Inflammatory macrophage treated with lipopolysaccharide for 4 hours (primary cell): ENCODE measurements at places on chromosomes 16 and 17.
A peak's percentile ranks its signal among the peaks of the same experiment; 100 is the strongest.

DNA sequence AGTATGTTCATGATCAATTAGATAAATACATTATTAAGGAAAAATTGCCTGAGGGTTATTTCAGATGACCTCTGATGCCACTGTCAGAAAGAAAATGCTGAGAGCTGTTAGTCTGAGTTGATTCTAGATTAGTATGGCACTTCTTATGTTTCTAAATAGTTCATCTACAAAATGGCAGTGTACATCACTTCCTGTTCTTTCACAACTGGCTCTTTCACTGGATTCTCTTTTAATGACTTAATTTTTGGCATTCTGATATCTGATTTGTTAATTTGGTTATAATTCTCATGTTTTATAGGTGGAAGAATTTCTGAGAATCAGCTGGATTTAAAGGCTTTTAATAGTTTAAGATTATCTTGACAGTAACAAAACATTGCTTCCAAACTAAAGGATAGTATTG is 3.3 kb downstream of the TAOK1 start:
- peak; percentile 73 for DNase-seq

- no peak for DNase-seq
Measured at GRCh38 chr17:7174603-7175326, 4.4 kb downstream of the ASGR1 start.

- no peak for DNase-seq
Measured at GRCh38 chr17:80616705-80617104, 72.1 kb downstream of the RPTOR start.

GRCh38 chr16:21590287-21590686 is 9.1 kb upstream of the METTL9 start:
- peak; percentile 93 for DNase-seq

DNA sequence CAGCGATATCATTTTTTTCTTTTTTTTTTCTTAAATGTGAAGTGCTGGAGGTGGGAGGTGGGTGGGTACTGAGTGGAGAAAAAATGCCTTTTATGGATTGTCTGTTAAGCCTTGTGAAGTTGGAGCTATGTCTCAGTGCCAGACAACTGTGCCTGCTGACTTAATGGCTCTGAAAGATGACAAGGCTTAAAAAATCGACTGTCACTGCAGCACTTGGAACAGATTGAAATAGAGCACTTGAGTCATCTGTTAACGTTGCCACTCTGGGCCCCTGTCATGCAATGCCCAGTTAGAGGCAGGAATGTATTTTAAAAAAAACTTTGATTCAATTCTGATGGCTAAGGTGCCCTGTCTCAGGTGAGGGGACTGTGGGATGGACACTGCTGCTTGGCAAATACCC is 108.2 kb upstream of the HS3ST2 start:
- no peak for DNase-seq

DNA sequence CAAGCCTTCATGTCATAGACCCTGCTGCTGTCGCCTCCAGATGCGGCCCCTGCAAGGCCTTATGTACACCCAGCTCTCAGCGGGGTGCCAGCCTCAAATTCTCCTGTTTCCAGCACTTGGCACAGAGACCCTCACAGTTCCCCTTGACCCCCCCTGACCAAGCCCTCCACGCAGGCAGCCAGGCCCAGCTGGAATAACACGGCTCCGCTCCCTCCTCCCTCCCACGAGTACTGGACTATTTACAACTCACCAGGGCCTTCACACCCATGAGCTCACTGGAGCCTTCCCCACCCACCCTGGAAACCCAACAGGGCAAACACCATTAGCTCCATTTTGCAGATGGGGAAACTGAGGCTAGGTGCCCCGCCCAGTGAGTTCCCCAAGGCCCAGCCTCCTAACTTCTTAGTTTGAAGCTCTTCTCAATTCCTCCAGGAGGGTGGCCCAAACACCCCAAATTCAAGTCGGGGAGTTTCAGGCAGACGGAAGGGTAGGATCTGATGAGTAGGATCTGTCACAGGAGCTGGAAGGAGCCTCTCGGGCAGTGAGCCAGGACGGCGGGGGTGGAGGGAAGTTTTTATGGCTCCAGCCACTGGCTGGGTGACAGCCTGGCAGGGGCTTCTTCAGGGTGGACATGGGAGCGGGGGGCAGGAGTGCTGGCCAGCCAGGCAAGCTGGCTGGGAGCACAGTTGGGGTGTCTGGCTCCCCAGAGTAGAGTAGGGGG is 17.5 kb upstream of the DLX4 start:
- DNase-seq = no peak

DNA sequence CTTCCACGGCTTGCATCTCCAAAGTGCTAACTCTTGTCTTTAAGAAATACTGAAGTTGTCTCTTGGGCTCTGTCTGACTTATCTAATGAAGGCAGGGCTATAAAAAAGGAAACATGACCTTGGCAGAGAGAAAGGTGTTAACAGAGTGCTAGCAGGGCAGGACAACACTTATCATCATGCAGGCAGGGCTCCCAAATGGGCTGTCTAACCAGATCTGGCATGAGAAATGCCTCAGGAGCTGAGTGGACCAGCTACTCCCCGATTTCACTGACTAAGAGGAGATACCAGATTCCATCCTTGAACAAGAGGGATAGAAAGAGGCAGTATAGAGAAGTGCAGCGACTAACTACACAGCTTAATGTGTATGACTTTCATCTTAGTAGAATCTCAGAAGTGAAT is 32.6 kb downstream of the PMP22 start:
- DNase-seq = no peak

DNA sequence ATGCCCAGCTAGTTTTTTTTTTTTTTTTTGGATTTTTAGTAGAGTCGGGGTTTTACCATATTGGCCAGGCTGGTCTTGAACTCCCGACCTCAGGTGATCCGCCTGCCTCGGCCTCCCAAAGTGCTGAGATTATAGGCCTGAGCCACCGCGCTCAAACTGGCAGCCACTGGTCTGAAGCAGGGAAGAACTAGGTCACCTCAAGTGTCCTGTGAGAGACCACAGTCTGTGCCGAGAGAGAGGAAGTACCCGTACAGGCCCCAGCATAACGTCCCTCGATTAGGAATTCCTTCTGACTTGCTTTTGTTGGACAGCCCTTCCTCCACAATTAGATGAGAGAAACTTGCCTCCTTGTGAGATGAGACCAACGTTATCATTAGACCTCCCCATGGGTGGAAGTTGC is 13.7 kb upstream of the CD300E start:
- peak; percentile 54 for DNase-seq

DNA sequence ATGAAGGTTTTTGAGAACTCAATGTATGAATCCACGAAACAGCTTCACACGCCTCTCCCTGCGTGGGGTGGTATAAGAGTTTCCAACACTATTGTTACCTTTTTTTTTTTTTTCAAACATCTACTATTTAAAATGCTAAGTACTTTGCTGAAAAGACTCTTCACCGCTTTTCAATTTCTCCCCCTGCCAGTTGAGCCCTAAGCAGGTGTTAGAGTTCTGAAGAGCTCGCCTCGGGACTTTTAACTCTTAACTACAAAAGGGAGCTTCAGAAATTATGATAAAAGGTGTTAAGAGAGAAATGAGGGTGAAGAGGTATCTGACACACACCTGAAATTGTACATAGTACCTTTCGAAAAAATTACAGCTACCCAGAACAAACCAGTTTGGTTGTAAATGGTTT is 20.9 kb upstream of the PSMD7 start:
- DNase-seq = no peak

DNA sequence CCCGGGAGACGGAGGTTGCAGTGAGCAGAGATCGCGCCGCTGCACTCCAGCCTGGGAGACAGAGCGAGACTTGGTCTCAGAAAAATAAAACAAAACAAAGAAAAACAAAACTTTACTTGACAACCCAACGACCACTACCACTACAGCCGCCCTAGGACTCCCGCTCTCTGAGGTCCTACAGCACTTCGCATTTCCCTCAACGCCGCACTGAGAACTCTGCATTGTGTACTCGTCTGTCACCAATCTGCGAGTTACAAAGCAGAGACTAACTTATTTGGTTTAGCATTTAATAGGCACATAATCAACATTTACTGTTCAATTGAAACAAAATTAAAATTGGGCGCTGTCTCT is 479 bp upstream of the ZNF207 start:
- peak; percentile 23 for DNase-seq

GRCh38 chr17:61478026-61478789 is 26.0 kb downstream of the TBX4 start:
- DNase-seq = no peak

- no peak for DNase-seq
Measured at GRCh38 chr16:20704281-20704680, 6.8 kb upstream of the ACSM1 start.

- DNase-seq = no peak
Measured at GRCh38 chr16:73636196-73636595, 588.3 kb upstream of the ZFHX3 start.

DNA sequence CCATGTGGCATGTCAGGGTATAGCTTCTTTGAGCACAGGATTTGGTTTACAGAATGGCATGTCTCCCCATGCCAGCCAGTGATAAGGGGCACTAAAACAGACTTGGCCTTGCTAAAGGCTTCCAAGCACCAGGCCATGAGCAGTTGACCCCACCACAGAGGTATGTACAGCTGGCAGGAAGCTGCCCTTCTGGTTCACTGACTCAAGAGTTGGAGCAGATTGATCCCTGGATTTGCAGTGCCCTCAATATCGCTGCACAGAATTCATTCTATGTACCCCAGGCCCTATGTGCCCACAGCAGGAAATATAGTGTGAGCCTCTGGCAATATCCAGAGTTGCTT is 24.3 kb downstream of the HLF start:
- no peak for DNase-seq

DNA sequence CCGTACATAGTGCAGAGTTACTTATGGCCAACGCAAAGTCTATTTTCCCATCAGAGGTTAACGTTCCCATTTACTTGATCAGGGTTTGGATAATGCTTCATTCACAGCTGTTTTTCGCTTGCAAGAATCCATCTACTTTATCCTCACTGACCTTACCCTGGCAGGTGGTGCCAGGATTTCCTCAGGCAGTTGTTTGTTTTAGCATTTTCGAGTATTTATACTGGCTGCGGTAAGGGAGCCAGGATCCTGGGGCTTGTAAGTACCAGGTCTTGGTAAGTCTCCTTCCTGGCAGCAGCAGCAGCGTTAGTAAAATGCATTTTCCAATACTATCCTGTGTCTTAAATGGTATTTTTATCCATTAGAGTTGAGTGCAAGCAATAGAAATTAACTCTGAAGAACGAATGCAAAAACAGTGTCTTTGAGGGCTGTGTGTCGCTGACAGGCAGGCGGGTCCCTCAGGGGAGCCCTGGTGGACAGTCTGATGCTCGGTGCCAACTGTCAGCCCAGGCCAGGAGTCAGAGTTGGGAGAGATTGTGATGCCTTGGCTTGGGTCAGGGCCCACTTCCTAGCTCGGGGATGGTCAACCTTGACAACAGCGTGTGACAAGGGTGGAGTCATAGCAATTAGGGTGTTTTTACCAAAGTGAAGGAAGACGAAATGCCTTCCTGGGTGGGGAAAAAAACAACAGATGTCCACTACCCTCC is 92.4 kb upstream of the HSBP1 start:
- no peak for DNase-seq

GRCh38 chr17:5785338-5785737 is 201.0 kb upstream of the NLRP1 start:
- no peak for DNase-seq

- DNase-seq = no peak
Measured at GRCh38 chr17:13885953-13886889, 183.1 kb upstream of the COX10 start.

- DNase-seq = peak; percentile 99
Measured at GRCh38 chr17:49677933-49678847, at the start of gene SPOP. Gene SPOP (minus strand): TSS chr17:49678097. CDS start chr17:49622810, 55,287 bp downstream.

GRCh38 chr16:74186561-74186971 is 110.0 kb upstream of the PSMD7 start:
- no peak for DNase-seq

GRCh38 chr17:27915709-27916108 is 22.5 kb upstream of the LYRM9 start:
- no peak for DNase-seq

DNA sequence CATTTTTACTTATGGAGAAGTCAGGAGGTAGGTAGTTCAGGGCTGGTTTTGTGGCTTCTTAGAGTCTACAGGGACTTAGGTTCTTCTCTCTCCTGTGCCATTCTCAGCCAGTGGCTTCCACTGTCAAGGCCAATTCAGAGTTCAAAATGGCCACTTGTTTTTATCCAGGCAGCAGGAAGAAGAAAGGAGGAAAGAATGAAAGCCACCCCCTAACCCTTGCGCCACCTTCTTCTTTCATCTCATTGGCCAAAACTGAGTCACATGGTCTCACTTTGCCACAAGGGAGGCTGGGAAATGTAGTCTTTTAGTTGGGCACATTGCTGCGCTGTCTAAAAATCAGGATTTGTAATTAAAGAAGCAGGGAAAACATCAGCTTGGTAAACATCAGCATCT is 60.8 kb upstream of the MED9 start:
- peak; percentile 69 for DNase-seq

DNA sequence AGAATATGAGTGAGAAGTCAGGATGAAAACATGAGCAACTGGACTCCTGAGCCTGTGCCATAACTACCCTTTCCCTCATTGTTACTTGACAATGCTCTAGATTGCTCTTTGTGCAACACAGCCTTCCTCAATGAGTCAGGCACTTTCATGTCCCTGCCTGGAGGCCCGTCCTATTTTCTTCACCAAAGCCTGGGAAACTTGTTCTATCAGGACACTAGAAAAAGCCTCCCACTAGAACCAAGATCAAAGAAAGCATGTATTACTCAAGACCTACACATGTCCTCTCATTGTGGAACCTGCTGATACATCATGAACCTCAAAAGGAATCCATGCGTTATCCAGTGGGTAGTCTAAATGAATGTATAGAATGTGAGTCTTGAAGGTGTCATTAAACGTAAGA is 624.5 kb downstream of the TOX3 start:
- DNase-seq = no peak

DNA sequence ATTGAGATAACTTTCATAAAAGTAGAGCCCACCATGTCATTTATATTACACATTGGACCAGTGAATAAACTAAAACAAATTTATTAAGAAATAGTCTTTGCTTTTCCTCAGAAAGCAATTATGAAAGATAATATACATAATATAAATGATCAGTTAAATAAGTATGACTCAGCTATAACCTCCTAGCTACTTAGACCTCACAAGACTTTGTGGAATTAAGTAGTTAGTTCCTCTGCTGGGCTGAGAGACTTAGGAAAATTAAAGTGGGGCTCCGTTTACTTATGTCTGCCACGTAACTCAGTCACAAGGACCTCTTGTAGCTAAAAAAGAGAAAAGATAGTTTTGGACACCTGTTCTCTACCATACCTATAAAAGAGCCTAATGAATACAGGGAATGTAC is 76.9 kb downstream of the MRTFB start:
- DNase-seq = no peak
